NCI-H146 (cell line): ENCODE measurements at places on chromosomes 5 and 9.

DNA sequence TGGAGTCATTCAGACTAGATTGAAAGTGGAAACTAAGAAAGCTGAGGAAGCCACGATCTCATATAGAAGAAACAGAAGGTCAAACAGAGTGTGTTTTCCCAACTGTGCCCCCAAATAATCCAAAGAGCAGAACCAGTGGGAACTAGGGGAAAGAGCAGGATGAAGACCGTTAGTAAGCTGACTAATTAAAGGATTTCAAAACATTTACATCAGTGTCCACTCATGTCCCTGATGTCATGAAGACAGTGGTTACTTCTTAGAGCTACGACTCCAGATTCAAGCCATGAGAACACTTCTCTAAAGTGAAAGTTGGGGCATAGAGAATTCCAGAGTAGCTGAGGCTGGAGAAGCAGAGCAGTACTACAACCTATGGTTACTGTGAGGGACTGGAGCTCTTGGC lies 119.6 kb upstream of the SLC12A2 start:
- DNase-seq, result no peak

GRCh38 chr5:52794519-52794918 lies 6.8 kb downstream of the ITGA1 start:
- DNase-seq, result no peak

- no peak for DNase-seq
Observed at GRCh38 chr9:75775166-75775565, 115.3 kb upstream of the PCSK5 start.

- DNase-seq, result no peak
Observed at GRCh38 chr9:8653111-8653510, 853.5 kb upstream of the DMAC1 start.

DNA sequence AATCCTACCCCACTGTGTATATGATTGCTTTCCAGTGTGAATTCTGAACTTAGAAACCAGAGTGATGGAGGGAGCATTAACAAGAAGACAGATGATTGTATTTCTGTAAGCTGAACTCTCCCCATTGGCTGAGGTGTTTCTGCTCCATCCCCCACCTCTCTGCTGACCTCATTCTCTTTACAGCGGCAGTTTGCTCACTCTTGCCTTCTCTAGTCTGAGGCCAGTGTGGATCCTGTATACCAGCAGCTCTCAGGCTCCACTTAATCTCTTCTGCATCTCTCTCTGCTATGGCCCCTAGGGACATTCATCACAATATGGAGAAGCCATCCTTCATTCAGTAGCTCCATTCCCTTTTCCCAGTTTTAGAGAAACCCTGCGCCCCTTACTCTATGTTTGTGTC lies 358.8 kb downstream of the MAN2A1 start:
- no peak for DNase-seq

GRCh38 chr9:98833090-98833956 lies 25.9 kb downstream of the GALNT12 start:
- no peak for DNase-seq

- DNase-seq, result no peak
Observed at GRCh38 chr9:135215571-135216161, 128.2 kb downstream of the OLFM1 start.

GRCh38 chr5:115702025-115702424 lies 76.2 kb upstream of the TMED7 start:
- peak; percentile 28 for DNase-seq

DNA sequence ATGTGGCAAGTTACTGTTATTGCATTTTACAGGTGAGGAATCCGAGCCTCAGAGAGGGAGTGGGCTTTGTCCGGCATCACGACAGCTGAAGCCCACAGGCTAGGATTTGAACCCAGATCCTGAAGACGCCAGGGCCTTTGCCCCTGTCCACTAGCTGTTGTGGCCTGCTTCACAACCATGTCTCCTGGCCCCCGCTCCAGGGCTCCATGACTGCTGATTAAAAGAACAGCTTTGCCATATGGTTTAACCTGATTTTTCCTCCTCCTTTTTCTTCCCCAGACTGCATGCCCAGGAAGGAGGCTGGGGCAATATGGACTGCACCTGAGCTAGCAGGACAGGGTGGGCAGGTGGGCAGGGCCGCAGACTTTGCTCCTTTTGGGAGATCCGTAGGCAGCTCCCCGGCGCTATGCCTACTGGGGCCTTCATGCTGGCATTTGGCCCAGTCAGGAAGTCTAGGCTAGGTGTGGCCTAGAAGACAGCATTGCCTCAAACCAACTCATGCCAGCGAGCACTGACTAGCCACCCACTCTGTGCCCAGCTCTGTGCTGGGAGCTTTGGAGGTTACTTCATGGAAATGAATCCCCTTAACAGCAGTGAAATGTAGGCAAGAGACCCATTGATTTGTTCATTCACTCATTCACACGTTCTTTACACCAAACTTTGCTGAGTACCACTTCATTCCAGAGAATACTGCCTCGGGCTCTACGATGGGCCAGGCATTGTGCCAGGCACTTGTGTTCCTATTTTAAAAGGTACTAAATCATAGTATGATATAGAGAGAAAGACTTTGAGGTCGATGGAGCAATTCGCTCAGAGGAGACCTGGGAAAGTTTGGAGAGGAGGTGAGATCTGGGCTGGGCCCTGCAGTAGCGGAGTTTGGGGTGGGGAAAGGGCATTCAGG lies 94.3 kb upstream of the CPEB4 start:
- no peak for DNase-seq

- no peak for DNase-seq
Observed at GRCh38 chr9:113911850-113912557, 35.9 kb downstream of the ZNF618 start.

DNA sequence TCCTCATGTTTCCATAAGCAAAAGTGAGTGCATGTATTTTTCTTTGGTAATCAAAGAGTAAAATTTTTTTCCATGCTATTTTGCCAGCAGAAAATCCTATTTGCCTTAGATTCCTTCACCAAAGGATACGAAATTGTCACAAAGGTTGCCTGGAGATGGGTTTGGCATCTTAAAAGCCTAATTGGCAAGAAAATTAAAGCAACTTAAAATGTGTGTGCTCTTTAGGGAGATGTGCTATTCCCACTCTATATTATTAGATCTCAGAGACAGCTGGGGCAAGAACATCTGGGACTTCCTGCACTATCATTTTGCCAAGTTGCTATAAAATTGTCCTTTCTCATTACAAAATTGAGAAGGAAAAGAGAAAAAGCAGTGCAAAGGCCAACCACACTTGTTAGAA lies 146.1 kb downstream of the PLCXD3 start:
- no peak for DNase-seq

GRCh38 chr5:179795049-179795862 lies 1.5 kb downstream of the LTC4S start:
- DNase-seq, result peak; percentile 71
